ENCODE measurements at places on chromosomes 2 and 18.

DNA sequence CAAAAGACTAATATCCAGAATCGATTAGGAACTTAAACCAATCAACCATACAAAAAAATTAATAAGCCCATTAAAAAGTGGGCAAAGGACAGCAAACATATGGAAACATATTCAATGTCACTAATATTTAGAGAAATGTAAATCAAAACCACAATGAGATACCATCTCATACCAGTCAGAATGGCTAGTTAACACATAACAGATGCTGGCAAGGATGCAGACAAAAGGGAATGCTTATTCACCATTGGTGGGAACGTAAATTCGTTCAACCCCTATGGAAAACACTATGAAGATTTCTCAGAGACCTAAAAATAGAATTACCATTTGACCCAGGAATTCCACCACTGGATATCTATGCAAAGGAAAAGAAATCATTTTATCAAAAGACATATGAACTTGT is 468.2 kb upstream of the ST6GAL2 start:
- DNase-seq: no peak

- no peak for DNase-seq
Observed at GRCh38 chr2:100802066-100802465, 17.9 kb upstream of the NPAS2 start.

- DNase-seq: no peak
Observed at GRCh38 chr18:37422116-37422515, 143.5 kb downstream of the CELF4 start.

DNA sequence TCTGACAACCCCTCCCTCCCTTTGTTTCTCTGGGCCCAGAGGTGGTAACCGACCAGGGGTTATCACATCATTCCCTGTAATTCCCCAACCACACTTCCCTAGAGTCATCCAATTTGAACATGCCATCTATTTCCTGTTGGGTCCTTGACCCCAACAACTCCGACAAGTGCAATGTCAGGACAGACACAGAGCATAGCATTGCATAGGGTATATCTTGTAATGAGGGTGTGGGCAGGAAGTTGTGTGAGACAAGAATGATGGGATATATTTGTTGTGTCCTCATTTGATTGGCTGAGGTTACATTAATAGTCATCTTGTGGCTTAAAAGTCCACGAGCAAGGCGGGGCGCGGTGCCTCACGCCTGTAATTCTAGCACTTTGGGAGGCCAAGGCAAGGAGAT is 33.4 kb upstream of the CNOT11 start:
- no peak for DNase-seq

DNA sequence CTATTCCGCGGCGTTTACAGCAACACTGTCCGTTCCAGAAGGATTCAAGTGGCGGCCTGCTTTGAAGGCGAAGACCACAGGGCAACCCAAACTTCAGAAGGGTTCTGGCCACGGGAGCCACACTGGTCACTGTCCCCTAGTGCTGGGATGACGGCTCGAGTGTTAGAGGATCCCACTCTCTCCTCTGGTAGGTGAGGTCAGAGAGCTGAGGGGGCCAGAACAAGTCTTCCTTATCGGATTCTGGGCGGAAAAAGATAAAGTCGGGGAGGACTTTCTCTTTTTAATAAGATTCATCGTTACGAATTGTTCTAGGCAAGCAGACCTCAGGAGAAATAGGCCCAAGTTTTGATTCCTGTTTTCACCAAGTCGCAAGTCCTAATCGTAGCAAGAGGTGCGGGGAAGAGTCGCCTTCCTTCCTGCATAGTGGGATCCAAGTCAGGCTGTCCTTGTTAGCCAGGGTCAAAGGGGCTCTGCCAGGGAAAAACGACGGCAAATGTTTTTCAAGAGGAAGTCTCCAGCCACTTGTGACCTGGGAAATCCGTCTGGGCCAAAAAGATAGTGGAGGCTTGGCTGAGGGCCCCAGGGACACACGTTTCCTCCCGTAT is 864 bp upstream of the MYL12A start:
- DNase-seq: no peak

DNA sequence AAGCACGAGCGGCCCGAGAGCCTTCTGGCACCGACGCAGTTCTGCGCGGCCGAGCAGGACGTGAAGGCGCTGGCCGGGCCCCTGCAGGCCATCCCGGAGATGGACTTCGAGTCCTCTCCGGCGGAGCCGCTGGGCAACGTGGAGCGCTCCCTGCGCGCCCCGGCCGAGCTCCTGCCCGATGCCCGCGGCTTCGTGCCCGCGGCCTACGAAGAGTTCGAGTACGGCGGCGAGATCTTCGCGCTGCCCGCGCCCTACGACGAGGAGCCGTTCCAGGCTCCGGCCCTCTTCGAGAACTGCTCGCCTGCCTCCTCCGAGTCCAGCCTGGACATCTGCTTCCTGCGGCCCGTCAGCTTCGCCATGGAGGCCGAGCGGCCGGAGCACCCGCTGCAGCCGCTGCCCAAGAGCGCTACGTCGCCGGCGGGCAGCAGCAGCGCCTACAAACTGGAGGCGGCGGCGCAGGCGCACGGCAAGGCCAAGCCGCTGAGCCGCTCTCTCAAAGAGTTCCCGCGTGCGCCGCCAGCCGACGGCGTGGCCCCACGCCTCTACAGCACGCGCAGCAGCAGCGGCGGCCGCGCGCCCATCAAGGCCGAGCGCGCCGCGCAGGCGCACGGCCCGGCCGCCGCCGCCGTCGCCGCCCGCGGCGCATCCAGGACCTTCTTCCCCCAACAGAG is 70.4 kb downstream of the ARHGEF33 start:
- peak; percentile 80 for DNase-seq

DNA sequence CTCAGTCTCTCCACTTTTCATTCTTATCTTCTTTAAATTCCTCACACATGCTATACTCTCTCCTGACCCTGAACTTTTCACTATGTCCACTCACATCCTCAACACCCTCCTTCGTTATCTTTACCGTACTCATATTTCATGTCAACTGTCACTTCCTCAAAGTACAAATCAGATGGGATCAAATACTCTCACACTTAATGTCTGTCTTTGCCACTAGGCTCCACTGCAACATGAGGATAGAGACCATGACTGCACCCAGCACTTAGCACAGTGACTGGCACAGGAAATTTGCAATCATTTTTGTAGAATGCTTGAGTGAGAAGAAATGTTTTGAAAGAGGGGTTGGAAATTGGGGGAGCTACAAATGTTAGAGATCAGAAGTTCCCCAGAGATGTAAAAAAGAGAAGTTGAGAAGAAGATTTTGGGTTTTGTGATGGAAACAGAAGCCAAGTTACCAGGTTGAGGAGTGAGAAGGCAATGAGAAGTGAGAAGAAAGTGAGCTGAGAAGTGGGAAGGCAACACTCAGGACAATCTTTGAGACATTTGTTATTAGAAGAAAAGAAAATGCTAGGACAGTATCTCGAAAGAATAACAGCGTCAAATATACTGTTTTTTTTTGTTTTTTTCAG is 87.0 kb downstream of the CCDC141 start:
- DNase-seq: no peak

GRCh38 chr2:229673676-229674075 is 40.7 kb downstream of the DNER start:
- no peak for DNase-seq

- no peak for DNase-seq
Observed at GRCh38 chr2:107592280-107592624, 234.4 kb upstream of the RGPD4 start.

- DNase-seq: no peak
Observed at GRCh38 chr2:78757191-78757590, 268.3 kb upstream of the REG3G start.

- DNase-seq: no peak
Observed at GRCh38 chr2:76633276-76633921, 888.8 kb downstream of the LRRTM4 start.

DNA sequence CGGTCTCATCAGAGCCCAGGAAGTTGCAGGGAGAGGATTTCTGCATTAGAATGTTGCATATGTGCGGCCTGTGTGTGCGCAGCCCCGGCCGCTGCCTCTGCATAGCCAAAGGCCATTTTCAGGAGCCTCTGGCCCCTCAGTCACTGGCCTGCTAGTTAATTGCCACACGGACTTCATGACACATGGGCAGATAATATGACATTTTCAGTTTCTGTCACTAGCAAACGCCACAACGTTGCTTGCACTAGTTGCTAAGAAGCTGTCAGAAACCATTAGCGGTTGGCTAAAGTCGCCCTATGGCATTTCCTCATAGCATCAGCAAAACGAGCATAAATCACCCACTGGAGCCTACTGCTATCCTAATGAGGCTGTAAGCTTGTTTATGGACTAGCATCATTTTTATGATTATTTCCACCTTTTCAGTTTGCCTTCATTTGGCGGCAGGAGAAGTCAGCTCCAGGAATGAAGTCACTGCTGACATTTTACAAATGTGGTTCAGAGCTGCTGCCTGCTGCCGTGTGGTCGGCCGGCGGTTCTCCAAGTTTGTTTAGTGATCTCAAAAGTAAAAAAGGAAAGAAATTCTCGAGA is 73.7 kb downstream of the MEIS1 start:
- DNase-seq: no peak

- no peak for DNase-seq
Observed at GRCh38 chr2:226300196-226300886, 499.3 kb downstream of the IRS1 start.

DNA sequence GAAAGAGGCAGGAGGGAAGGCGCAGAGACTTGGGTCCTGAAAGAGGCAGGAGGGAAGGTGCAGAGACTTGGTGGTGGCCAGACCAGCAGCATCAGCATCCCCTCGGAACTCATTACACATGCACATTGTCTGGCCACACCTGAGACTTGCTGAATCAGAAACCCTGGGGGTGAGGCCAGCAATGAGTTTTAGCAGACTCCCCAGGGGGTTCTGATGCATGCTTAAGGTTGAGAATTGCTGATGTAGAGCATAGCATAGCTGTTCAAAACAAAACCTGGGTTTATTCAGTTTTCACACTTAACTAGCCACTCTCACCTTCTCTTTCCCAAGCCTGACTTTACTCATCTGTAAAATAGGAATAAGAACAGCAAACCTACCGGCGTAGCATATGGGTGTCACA is 122.9 kb downstream of the MRO start:
- peak; percentile 23 for DNase-seq

GRCh38 chr2:56537756-56538155 is 354.0 kb downstream of the CCDC85A start:
- DNase-seq: no peak

Data from GM13977 (cell line).